Mucosa of descending colon (tissue), 3 donors: ENCODE measurements at places on chromosomes 5 and 9.
A peak's percentile ranks its signal among the peaks of the same experiment; 100 is the strongest.

DNA sequence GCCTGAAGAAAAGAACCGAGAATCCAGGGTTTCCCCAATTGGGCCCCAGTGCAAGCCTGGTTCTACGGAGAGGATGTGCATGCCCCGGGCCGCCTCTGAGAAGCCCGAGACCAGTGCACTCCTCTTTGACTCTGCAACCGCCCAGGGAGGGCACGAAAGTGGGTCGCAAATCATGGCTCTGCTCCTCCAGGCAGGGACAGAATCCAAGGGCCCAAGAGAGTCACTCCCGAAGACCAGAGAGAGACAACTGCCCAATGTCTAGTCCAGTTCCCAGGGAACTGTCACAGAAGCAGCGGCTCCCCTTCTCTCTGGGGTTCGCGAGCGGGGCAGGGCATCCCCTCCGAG, 107.8 kb downstream of the PSD2 start:
- no peak for DNase-seq

DNA sequence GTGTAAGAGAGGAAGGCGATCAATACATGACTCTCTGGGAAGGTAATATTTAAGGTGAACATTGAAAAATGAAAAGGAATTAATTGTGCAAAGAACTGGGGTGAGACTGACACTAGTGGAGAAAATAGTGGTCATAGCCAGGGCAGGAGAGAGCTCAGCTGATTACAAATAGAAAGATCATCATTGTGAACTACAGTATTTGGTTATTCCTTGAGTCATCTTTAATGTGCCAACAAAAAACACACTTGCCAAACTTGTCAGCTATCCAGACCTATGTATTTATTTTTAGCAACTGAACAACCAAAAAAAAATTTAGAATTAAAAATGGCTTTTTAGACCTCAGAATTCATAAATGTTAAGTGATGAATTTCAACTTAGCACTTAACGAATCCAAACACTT, 749.8 kb upstream of the CDH9 start:
- DNase-seq, result no peak

DNA sequence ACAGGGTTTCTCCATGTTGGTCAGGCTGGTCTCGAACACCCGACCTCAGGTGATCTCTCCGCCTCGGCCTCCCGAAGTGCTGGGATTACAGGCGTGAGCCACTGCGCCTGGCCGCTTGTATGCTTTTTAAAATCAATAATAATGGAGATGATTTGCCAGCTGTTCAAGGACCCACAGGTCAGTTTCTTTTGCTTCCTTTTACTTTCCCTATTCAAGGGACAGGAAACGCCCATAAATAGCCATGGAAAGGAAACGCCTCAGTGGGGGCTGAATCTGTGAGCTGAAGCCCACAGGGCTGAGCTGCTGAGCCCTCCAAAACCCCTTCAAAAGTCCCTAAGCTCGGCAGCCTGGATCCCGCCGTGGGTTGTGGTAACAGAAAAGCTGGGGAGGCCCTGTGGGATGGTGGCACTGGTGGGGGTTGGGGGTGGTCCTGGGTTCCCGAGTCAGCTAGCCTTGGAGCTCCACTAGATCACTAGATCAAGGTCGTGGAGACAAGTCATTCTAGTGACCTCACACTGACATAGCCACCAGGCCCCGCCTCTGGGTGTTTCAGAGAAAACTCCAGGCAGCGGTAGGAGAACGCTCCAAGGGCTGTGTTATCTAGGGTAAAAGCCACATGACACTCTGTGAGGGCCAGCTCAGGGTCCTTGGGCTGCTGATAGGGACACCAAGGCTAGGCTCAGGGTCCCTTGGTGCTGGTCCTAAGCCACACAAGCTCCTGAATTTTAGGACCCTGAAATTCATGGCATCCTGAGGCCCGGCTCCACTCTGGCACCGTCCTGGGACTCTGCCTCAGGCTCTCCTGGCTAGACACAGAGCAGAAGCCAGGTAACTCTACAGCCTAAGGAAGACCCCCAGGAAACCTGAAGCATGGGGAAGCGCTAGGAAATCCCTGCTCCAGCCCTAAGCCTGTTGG, 18.0 kb upstream of the DUSP1 start:
- peak; percentile 81 for DNase-seq

GRCh38 chr9:10052181-10052580, 560.6 kb downstream of the PTPRD start:
- DNase-seq, result no peak

DNA sequence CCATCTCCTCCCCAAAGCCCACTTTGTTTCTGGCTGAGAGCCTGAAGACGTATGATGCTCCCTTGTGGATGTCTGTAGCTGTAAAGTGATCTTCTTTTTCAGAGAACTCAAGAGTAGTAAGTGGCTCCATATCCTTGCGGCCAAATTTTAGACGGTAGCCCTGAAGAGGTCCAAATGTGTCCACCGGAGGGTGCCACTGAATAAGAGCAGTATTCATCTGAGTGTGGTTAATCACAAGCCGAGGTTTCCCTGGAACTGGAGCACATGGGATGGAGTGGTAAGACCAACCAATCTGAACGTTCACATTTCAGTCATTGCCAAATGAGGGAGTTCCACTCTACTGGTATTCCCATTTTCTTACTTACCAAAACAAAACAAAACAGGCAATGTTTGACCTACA, 686.5 kb upstream of the DMAC1 start:
- DNase-seq, result peak; percentile 33

- DNase-seq, result no peak
These were observed 2.0 kb downstream of the GABBR2 start for GRCh38 chr9:98706651-98707165.

GRCh38 chr5:175706499-175706898, 48.6 kb downstream of the HRH2 start:
- no peak for DNase-seq

- no peak for DNase-seq
These were observed 1.3 kb downstream of the QSOX2 start for GRCh38 chr9:136244122-136244968.

DNA sequence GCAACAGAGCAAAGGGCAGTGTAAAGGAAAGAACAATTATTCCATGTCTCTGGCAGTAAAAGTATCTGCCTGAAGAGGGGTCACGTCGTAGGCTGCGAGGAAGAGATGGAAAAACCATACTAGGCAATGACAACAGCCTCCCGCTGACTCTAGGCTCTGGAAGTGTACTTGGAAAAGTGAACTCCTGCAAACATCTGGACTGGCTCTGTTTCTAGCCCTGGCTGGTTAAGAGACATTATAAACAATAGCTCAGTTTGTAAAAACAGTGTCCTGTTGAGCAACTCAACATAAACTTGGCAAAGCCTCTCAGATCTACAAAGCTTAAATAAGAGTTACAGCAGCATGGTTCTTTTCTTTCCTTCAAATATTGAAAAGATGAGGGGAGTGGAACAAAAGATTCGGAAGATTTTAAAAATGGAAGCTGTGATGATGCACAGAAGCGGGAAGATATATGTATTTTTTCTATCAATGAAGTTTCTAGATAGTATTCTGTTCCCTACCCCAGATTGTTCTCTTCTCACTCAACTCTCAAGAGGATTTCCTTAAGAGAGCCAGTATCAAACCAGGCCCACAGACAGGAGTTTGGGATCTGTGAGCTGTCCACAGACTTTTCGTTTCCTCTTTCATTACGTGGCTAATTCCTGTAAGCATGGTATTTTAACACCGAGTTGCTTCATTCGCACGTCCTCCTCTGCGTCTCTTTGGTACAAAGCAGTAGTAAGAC, 79.4 kb downstream of the SPTLC1 start:
- DNase-seq, result no peak

- no peak for DNase-seq
These were observed 119.5 kb downstream of the ANXA1 start for GRCh38 chr9:73270967-73271721.

GRCh38 chr9:127163409-127163808, 41.0 kb upstream of the ANGPTL2 start:
- DNase-seq, result no peak

DNA sequence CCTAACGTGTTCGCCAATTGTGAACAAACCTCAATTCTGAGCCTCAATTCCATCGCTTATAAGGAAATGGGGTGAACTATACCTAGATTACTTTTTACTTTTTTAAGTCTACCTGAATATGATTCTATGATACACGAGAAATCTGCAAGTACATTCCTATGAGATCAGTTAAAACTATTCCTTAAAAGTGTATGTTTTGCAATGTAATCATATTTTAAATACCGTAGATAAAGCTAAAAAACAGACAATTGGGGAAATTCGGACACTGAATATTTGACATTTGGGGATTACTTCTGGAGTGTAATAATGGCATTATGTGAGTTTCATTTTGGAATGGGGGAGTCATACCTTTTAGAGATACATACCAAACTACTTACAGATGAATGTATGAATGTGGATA, 62.3 kb downstream of the STRBP start:
- DNase-seq, result no peak

DNA sequence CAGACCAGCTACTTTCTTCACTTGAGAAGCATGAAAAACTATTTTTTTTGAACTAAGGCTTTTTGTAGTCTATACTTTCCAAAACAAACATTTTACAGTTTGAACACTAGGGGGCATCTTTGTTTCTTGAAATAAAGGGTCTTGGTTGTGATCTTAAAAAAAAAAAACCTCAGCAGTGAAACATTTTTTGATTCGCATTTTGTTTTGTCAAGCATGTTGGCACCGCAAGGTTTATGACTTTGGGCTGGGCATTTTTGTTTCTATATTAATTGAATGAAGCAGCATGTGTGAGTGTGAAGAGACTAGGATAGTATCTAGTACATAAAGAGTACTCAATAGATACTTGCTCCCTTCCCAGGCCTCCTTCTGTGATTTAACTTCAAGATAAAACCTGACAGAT, 31.6 kb upstream of the ACOT12 start:
- no peak for DNase-seq

DNA sequence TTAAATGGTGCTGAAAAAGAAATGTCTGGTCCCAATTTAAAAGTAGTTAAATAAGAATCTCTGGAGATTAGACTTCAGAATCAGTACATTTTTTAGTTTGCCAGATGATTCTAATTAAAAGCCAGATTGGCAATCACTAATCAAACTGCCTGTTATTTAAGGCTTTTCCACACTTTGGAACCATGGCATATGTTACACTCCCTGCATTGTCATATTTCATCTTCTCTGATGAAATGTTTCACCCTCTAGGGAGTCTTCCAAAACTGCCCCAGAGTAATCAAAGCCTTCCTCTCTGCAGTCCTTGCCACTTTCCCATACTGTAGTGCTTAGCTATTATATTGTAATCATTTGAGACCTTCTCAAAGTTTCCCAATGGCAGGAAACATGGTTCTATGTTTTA, 17.5 kb upstream of the OR13C9 start:
- no peak for DNase-seq

GRCh38 chr9:76704593-76705204, 59.5 kb upstream of the PCA3 start:
- no peak for DNase-seq

GRCh38 chr9:4306777-4307121, 6.9 kb upstream of the GLIS3 start:
- DNase-seq, result no peak

- no peak for DNase-seq
These were observed 2167.2 kb upstream of the C9orf72 start for GRCh38 chr9:29740518-29740917.

DNA sequence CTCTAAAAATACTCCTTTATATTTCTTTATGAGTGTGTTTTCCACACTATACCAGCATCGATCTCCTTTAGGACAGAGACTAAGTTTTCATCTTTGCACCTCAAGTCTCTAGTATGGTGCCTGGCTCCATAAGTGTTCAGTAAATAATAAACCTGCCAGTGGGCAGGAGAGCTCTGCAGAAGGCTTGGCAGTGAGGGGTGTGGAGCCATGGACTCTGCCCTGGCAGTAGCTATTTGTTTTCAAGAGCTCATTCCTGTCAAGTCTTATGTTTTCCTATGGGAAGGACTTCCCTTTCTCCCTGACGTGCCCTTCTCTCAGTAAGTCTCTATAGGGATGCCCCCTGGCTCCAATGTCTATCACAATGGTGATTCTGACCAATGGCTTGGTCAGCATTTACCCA, 252.2 kb downstream of the PIK3R1 start:
- peak; percentile 57 for DNase-seq

DNA sequence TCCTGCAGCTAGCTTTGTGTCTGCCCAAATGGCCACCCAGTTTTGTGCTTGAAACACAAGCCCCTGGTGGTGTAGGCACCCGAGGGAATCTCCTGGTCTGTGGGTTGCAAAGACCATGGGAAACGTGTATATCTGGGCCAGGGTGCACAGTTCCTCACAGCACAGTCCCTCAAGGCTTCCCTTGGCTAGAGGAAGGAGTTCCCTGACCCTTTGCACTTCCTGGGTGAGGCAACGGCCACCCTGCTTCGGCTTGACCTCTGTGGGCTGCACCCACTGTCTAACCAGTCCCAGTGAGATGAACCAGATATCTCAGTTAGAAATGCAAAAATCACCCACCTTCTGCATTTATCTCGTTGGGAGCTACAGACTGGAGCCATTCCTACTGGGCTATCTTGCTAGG, 865.0 kb upstream of the ACO1 start:
- DNase-seq, result no peak

DNA sequence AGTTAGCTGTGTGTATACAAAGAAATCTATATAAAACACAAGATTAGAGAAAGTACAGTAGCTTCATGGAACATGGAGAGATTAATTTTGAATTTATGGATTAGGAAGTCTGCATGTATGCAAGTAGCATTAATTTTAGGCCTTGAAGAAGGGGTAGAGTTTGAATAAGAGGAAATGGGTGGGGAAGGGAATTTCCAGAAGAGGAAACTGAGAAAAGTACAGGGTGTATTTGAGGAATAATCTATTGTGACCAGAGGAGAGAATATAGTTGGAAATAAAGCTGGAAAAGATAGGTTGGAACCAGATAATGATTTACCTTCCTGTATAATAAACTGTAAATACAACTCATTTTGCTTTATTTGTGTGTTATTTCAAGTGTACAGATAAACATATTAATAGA, 53.6 kb downstream of the CWC27 start:
- no peak for DNase-seq

- no peak for DNase-seq
These were observed 53.2 kb upstream of the FBXW11 start for GRCh38 chr5:172059661-172060100.

DNA sequence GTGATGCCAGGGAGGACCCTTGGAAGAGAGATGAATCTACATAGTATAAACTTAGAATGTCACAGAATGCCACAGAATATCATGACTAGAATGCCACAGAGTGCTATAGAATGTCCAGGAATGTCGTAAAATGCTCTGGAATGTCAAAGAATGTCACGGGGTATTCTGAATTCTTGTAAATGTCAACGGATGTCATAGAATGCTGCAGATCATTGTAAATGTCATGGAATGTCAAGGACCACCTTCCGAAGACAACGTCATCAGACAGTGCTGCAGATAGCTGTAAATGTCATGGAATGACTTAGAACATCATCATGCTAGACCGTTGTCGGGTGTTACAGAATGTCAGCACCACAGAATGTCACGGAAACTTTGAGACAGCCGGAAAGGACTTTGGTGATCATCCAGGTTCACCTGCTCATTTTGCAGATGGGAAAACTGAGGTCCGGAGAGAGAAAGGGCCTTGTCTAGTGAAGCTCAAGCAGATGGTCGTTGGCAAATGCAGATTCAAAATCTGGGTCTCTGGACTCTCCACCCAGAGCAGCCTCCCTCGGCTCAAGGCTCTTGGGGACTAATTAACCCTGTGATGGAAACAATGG, 117.1 kb downstream of the LHX2 start:
- DNase-seq, result no peak

GRCh38 chr5:38528162-38528703, 28.2 kb downstream of the LIFR start:
- no peak for DNase-seq
